Activated CD4-positive, alpha-beta T cell treated with anti-CD3 and anti-CD28 coated beads, Interleukin-2, amount 50 U/mL, for 4 hours (primary cell): ENCODE measurements at places on chromosomes 6 and 20.

- no peak for DNase-seq
Measured at GRCh38 chr6:169839493-169839892, 88.1 kb downstream of the ERMARD start.

GRCh38 chr20:35320396-35321126, 28.3 kb upstream of the FAM83C start:
- no peak for DNase-seq

GRCh38 chr6:134047673-134048072, 4.8 kb downstream of the SLC2A12 start:
- DNase-seq: no peak

DNA sequence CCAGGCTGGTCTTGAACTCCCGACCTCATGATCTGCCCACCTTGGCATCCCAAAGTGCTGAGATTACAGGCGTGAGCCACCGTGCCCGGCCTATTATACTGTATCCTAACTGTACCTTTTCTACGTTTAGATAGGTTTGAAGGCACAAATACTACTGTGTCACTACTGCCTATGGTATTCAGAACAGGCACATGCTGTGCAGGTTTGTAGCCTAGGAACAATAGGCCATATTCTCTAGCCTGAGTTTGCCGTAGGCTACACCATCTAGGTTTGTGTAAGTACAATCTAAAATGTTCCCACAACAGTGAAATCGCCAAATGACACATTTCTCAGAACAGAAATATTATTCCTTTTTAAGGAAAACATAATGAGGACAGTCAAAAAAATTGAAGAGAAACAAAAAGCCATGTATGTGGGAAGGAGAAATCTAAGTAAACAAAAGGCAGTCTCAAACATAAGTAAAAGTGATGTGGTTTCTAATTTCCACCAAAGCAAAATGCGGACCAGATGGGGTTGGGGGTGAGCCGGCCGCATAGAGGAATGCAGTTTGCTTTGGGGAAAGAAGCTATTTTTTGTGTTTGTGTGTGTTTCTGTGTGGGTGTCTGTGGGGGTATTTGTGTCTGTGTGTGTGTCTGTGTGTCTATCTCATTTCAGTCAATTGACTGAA, 192.6 kb upstream of the SALL4 start:
- no peak for DNase-seq

DNA sequence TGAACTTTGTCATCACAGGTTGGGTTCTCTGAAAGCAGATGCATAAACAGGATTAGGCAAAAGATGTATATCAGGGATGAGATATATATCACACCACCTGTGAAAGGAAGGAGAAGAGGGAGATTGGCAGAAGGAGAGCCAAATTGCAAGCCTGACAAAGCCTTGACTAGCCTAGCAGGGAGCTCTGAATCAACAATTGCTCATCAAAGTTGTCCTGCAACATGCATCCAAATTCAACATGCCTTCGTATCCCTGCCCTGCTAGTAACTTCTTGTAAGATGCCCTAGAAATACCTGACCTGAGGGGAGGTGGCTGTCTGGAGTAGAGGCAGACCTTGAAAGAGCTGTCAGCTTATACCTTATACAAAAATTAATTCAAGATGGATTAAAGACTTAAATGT, 207.1 kb upstream of the HTR1E start:
- DNase-seq: no peak

GRCh38 chr6:169208011-169208410, 45.6 kb downstream of the THBS2 start:
- DNase-seq: no peak

DNA sequence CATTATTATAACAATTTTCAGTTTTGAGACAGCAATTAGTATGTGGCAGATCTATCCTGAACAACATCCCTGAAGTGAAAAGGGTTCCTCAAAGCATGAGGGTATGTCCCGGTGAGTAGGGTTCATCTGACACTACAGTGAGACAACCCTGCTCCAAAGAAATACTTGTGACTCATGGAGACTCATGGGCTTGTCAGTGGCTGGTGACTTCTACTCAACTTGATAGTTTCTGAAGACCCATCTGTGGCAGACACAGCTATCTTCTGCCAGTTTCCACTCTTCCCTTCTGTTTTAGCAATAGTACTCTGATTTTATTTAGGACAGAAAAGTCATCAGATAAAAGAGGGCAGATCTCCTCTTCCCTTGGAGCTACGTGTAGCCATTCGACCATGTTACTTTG, 41.4 kb downstream of the MAP3K7 start:
- no peak for DNase-seq

DNA sequence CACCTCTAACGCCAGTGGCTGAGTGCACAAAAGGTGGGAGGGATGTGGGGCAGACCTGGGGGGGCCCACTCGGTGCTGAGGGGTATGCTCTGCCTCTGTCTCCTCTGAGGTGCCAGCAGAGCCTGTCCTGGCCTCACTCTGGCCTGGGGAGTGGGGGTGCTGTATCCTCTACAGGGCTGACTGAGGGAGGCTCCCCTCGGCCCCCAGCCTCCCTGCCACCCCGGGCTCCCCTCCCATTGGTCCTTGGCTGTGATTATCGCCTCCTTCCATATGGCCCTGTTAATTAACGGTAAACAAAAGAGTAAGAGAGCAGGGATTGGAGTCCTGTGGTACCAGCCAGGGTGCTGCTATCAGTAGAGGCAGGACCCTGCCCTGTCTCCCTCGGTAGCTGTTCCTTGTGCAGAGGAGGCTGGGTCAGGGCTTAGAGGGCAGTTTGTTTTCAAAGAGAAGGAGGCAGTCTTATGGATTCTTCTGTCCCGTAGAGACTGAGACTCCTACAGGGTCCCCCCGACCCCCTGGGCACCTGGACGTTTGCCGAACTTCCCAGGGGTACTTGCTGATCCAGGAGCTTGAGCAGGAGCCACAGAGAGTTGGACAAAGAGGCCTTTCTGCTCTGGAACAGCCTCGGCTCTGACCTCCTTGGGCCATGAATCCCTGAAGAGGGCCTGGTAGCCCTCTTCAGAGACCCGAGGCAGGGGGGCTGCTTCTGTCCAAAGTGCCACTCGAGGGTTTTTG, 1.8 kb downstream of the MYT1 start:
- no peak for DNase-seq

GRCh38 chr6:33694977-33695376, 16.5 kb downstream of the UQCC2 start:
- no peak for DNase-seq

- DNase-seq: no peak
Measured at GRCh38 chr6:133502441-133503335, 261.5 kb downstream of the EYA4 start.

DNA sequence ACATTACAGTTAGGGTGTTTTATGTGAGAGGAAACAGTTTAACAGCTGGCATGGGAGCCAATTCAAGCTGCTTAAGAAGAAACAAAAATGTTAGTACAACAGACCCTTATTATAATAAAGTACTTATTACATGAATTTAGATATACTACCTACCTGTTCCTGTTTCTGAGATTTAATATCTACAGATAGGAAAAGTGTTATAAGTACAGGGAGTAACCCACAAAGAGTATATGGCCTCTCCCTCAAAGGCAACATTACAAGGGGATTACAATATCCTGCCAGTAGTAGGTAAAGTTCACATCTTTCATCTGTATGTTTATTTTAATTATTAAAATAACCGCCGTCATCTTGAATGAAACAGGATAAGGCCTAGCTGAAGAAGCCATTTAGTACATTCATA, 1.8 kb upstream of the ME1 start:
- DNase-seq: no peak

DNA sequence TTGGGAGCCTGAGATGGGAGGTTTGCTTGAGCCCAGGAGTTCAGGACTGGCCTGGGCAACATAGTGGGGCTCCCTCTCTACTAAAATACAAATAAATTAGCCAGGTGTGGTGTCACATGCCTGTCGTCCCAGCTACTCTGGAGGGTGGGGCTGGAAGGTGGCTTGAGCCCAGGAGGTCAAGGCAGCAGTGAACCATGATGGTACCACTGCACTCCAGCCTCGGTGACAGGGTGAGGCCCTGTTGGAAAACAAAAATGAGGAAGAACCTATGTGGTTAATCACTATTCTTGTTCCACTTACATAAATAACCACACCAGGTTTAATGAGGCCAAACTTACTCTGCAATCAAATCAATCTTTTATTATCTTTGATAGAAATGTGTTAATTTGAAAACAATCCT, 5.4 kb downstream of the PPDPF start:
- no peak for DNase-seq

DNA sequence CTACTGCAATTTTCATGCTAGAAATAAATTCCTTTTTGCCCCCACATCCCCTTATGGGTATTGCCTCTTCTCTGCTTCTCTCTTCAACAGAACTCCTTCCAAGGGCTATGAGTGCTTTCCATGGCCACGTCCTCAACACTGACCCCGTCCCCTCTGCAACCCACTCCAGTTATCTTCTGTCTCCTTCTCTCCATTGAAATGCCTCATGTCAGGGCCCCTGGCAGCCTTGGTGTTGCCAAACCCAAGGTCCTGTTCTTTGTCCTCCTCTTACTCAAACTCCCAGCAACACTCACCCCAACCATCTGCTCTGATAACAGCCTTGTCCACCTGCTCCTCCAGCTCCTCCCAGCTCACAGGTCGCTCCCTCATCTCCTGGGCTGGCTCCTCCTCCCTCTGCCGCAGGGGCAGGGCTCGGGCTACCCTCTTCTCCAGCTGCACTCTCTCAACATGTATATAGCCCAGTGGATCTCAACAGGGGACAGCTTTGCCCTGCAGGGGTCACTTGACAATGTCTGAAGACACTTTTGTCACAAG, 196.1 kb upstream of the QKI start:
- no peak for DNase-seq

GRCh38 chr6:30555816-30556065, 548 bp downstream of the GNL1 start:
- no peak for DNase-seq

GRCh38 chr6:80480421-80481157, 374.1 kb downstream of the BCKDHB start:
- DNase-seq: no peak

- DNase-seq: no peak
Measured at GRCh38 chr6:13273202-13273930, 55.0 kb downstream of the TBC1D7 start.

- DNase-seq: no peak
Measured at GRCh38 chr6:145423936-145424335, 311.4 kb downstream of the EPM2A start.

- no peak for DNase-seq
Measured at GRCh38 chr6:87808005-87808757, 106.1 kb upstream of the AKIRIN2 start.

- no peak for DNase-seq
Measured at GRCh38 chr20:61354901-61355495, 102.9 kb downstream of the CDH4 start.

DNA sequence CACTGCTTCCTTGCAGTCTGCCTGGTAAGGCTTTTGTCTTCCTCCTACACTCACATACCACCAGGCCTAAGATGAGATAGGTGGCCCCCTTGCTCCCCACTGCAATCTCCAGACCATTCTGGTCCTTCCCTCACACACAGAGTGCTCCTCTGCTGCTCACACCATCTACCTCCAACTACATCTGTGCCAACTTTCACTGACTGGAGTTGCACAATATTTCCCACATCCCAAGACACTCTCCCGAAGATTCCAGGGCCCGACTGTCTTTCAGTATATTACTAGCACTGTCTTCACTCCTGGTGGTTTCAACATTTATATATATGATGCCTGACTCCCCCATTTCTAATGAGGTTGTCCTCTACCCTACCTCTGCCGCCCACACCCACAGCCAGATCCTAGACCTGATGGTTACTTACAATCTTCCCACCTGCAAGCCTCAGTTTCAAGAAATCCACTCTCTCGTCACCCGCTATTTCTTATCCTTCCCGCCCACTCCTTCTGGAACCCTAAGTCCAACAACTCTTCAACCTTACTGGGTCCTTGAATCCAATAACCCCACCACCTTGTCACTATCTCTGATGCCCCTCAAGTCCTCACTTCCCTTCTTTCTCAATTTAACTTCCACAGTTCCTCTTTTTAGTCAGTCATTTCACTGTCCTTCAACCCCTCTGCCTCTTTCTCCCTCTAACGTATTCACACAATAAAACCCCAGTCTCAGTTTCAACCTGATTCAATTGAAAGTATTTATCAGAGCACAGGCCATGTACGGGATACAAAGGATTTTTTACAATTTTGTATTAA, 21.6 kb downstream of the RALGAPA2 start:
- DNase-seq: no peak

DNA sequence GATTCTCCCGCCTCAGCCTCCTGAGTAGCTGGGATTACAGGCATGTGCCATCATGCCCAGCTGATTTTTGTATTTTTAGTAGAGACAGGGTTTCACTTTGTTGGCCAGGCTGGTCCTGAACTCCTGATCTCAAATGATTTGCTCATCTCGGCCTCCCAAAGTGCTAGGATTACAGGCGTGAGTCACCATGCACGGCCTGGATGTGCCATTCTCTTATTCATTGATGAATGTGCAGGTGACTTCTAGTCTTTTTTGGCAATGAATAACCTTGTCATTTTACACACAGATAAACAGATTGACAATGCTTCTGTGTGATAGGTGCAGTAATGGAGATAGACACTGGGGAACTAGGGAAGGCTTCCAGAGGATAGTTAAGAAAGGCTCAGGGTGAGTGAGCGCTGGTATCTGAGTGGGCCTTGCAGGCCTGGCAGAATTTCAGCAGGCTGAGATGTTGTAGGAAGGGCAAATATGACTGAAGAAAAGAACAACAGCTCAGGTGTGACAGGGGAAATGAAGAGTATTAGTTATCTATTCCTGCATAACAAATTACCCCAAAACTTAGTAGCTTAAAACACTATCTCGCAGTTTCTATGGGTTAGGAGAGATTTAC, 23.3 kb downstream of the PPARD start:
- DNase-seq: no peak

- no peak for DNase-seq
Measured at GRCh38 chr6:70398783-70399728, 14.3 kb upstream of the FAM135A start.

GRCh38 chr6:16173167-16173940, 44.5 kb downstream of the MYLIP start:
- DNase-seq: no peak

- no peak for DNase-seq
Measured at GRCh38 chr6:91155129-91155785, 568.4 kb upstream of the MAP3K7 start.

DNA sequence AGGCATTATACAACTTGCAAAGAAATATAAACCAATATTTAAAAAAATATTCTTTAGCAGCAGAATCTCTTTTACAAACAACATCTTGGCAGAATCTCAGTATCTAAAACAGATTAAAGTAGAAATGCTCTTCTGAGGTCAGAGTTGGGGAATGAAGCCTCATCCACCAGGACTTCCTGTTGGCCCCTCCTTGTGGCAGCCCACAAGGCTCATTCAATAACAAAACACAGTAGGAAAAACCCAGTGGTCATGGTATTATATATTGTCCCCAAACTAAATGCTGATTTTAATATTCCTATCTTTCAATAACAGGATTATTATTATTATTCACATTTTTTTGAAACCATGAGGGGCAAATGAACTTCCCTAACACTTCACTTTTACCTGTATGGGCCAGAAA, 368.6 kb downstream of the BTBD9 start:
- no peak for DNase-seq

DNA sequence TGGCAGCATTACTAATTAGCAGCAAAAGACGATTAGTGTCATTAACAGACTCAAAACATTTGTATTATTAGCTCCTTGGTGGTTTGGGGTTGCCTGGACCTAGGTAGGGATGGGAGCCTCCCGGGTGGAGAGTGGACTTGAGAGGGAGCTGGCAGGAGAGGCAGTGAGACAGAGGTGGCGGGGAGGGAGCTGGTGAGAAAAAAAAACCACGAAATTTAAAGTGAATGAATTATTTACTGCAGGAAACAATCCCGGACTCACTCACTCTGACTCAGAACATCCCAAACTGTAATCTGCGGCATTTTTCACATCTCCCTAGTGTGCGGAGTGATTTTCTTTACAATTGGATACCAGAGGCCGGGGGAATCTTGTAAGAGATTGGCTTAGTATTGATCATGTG, 14.3 kb upstream of the CDH22 start:
- DNase-seq: no peak
